PC-9 (cell line): ENCODE measurements at places on chromosomes 12 and 14.

GRCh38 chr14:52458721-52459085, 93.6 kb downstream of the TXNDC16 start:
- no peak for DNase-seq

DNA sequence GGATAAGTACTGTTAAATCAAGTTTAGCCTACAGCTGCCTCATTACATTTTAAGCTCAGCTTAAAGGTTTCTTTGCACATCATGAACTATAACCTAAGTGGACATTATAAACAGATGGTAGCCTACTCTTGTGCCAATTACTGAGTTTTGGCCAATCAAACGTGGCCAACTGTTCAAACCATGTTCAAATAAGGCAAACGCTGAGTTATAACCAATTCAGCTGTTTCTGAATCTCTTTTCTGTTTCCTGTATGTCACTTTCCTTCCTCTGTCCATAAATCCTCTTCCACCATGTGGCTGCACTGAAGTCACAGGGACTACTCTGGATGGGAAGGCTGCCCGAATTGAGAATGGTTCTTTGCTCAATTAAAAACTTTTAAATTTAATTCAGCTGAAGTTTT, 98.4 kb downstream of the BCAT1 start:
- no peak for DNase-seq

- DNase-seq: no peak
Observed at GRCh38 chr12:99649551-99649950, 2.0 kb downstream of the GARIN6 start.

GRCh38 chr12:101470939-101471338, 4.2 kb upstream of the SPIC start:
- DNase-seq: no peak

DNA sequence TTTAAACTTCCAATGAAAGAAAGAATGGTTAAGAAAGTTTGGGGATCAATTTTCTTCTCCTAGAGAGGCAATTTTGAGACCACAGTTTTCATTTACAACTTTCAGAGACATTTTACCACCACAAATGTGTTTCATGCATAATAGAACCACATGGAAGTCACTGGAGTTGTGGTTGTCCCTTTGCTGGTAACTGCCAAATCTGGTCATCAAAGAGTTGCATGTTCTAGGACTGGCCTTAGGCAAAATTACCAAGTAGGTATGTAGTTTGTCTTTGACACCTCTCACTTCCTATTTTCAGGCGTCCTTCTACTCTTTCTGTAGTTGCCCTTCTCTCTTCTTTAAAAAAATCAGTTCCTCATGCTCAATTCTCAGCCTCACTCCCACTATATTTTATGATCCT, 54.3 kb upstream of the TMX1 start:
- DNase-seq: no peak

- no peak for DNase-seq
Observed at GRCh38 chr14:68938271-68939150, 40.6 kb downstream of the ACTN1 start.

- DNase-seq: no peak
Observed at GRCh38 chr14:104509673-104510072, 69.9 kb upstream of the C14orf180 start.

DNA sequence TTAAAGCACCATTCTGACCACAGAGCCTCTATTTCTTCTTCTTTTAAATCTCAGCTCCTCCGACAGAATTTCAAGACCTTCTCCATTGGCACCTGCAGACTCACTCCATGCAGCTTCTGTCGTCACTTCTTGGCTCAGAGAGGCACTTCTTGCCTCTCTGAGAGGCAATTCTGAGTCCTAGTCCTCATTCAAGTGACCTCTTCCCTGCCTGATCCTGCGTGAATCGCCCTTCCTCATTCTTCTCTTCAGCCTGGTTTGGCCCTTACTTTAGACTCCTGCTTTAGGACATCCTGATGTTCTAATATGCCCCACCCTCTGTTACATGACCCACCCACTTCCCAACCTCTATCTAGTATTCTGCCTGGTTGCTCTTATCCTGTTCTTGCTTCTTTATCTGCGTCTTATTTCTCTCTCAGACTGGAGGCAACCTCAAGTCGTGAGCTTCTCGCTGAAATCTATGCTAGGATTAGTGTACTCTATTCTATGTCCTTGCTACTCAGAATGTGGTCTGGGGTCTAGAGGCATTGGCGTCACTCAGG, 55.6 kb upstream of the CISTR start:
- no peak for DNase-seq

- DNase-seq: peak; percentile 66
Observed at GRCh38 chr12:33587784-33588712, 148.4 kb upstream of the SYT10 start.

GRCh38 chr12:89236237-89236636, 116.1 kb downstream of the DUSP6 start:
- DNase-seq: no peak

GRCh38 chr14:105068818-105069217, 3.6 kb upstream of the GPR132 start:
- no peak for DNase-seq

DNA sequence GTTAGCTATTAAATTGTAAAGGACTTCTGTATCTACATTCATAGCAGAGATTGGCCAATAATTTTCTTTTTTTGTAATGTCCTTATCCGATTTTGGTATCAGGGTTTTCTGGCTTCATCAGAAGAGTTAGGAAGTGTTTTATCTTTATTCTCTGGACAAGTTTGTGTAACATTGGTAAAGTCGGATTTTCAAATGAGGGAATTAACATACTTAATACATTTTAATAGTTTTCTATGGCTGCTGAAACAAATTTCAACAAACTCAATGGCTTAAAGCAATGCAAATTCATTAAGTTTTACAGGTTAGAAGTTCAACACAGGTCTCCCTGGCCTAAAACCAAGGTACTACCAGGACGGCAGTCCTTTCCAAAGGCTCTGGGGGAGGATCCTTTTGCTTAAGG, 13.2 kb upstream of the SLC8A3 start:
- no peak for DNase-seq

DNA sequence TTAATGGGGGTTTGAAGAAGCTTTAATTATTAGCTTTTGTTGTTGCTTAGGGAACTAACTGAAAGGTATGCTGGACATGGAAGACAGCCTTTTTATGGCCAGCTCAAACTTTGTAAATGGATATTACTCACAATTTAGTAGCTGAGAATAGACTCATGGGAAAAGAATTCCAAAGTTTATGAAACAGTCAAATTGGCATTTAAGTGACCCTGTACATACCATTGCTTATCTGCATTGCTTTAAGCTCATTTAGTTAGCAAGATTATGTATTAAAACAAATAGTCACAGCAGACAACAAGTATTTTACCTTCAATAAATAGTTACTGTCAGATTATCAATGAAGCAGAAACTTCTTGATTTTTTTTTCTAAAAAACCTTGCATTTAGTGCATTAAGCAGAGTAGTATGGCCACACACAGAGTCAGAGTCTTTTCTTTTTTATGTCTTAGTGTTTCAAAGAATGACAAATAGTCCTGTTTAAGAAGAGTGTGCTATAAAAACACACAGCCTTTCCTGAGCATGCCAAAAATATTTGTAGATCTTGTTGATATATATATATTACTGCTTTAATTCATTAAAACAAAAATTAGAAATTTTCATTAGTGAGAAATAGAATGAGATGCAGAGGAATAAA, 102.2 kb downstream of the TTC6 start:
- DNase-seq: no peak

DNA sequence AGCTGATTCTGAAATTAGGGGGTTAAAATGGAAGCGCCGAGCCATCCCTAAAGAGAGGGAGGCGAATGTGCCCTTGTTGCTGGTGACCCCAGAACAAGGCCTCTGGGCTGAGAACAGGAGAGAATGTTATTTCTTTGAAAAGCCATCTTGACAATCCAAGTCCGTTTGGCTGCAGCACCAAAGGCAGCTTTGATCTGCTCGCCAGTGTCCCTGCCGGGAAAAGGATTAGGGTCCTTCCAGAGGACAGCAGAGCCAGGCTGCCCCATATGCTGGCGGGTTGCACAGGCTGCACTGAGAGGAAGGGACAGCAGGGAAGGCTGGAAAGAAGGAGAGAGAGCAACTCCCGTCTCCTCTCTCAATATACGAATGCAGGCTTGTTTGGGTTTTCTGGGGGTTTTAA, 141.7 kb downstream of the TMEM132C start:
- no peak for DNase-seq

DNA sequence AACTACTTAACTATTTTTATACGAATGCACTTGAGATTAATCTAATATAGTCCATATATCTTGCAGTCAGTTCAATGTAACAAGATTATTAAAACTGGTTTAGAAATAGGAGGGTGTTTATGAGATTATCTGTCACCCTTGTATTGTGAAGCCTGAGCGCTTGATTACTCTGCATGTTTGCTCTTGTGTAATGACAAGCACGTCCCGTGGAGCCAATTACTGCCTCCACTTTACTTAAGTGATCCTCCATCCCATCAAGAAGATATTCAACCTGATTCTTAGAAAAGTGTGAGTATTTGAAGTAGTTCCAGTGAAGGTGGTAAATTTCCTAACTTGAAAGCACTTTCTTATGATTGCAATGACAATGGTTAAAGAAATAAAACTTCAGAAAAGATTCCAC, 415.2 kb upstream of the GARIN6 start:
- DNase-seq: no peak

GRCh38 chr14:35284506-35284905, 7.7 kb upstream of the PSMA6 start:
- DNase-seq: no peak

- DNase-seq: no peak
Observed at GRCh38 chr14:59849411-59850130, 21.0 kb downstream of the RTN1 start.

GRCh38 chr12:71955970-71956369, 17.3 kb downstream of the TPH2 start:
- no peak for DNase-seq

GRCh38 chr14:38731962-38732361, 371.1 kb downstream of the SEC23A start:
- DNase-seq: no peak

DNA sequence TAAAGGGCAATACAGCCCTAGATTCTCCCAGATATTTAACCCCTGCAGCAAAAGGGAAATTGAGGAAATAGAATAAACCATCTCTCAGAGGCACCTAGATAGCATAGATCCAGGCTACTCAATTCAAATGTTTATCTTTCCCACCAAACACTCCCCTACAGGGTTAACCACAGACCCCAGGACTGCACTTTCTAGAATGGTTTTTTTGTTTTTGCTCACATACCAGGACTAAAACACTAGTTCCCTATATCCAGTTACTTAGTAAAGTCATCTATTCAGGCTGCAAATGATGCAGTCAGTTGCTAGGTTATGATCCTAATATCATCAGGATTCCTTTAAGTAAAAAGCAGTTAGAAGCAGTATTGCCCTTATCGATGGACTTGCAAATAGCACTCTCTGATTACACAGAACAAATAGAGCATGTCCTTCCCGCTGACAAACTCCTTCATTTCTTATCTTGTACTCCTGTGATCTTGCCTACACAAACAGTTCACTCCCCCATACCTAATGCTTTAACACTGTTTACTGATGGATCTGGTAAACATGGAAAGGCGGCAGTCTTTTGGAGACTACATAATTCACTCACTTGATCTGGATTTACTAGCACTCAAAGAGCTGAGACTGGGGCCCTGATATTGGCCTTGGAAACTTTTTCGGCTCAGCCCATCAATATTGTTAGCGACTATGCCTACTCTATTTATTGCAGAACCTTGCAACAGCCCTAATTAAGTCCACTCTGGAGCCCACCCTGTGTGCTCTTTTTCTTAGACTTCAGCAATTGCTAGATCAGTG, 257.2 kb upstream of the DIO2 start:
- DNase-seq: no peak

DNA sequence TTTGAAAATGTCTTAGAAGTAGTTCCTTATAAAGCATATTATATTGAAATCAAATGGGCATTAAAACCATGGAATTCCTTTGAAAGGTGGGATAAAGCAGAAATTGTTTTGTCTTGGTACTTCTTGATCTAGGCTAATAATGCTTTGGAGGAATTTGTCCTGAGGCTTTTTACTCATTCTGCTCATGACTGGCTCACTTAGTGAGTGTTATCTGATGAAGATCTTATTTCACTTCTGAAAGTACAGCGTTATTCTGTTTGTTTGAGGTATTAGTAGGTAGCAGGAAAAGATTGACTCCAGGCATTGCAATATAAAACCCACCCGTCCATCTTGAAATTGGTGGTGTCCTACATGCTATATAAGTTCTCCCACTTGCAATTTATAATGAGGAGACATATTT, 5.5 kb downstream of the C12orf71 start:
- DNase-seq: peak; percentile 12

DNA sequence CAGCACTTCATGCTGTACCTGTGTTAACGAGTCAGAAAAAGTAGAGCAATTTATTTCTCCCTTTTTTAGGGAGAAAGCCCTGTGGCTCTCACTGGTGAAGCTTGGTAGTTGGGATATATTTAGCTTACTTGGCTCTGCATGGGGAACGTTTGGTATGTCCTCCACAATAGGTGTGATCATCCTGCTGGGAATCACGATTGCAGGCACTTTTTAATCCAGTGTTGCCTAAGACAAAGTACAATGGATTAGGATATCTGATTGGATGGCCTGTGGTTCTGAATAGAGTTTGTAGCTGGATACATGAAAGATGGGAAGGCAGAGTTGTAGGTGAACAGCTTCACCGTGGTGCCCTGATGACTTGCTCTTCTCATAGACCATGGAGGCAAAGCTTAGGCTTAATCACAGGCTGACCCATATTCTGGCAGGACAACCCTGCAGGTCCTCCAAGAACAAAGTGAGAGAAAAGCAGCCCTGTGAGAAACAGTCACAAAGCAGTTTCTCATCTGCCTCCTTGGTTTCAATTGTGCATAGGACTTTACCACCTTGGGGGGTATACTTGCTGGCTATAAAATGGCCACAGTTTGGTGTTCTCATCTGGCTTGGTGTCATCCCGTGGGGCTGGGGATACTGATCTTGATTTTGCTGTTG, 7.5 kb downstream of the RESF1 start:
- DNase-seq: no peak

DNA sequence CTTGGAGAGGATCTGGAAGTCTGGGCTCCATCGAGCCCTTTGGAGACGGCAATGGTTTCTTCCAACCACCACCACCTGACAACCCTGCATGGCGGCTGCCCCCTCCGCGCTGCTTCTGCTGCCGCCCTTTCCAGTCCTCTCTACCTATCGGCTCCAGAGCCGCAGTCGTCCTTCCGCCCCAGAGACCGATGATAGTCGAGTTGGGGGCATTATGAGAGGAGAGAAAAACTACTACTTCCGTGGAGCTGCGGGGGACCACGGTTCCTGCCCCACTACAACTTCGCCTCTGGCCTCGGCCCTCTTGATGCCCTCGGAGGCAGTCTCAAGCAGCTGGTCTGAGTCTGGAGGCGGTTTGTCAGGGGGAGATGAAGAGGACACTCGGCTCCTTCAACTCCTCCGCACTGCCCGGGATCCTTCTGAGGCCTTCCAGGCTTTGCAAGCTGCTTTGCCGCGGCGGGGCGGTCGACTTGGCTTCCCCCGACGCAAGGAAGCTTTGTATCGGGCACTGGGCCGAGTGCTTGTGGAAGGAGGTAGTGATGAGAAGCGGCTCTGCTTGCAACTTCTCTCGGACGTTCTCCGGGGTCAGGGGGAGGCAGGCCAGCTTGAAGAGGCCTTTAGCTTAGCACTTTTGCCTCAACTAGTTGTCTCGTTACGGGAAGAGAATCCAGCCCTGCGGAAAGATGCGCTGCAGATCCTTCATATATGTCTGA, 499 bp downstream of the TOGARAM1 start:
- DNase-seq: no peak

- DNase-seq: no peak
Observed at GRCh38 chr14:36052681-36053080, 123.8 kb downstream of the PTCSC3 start.
